ENCODE measurements at places on chromosomes 6 and 20.
A peak's percentile ranks its signal among the peaks of the same experiment; 100 is the strongest.

DNA sequence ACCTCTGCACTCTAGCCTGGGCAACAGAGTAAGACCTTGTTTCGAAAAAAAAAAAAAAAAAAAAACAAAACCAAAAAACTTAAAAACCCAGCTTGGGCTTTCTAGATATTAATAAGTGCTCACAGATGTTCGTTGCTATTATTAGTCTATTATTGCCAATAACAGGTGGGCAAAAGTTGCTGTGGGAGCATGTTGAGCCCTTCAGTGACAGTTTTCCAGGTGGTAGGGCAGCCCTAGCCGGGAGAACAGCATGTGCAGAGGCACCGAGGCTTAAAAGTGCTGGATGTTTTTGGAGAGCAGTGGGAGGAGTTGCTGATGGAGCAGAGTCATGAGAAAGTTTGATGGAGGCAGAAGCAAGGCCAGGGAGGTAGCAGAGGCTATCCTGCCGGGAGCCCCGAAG is 4.4 kb downstream of the PPP1R16B start:
- no peak for ATAC-seq

DNA sequence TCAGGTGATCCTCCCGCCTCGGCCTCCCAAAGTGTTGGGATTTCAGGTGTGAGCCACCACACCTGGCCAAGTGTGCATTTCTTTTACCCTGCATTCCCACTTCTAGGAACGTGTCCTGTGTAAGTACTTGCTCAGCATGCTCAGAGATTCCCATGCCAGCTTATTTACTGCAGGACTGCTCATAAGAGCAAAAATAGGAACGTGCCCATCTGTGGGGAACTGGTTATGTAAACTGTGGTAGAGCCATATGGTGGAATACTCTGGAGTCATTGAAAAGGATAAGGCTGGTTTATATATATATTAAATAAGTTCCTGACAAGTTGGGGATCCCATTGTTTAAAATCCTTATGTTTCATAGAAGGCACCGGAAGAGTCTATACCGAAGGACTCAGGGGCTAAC is 38.2 kb upstream of the FANCE start:
- no peak for ATAC-seq

DNA sequence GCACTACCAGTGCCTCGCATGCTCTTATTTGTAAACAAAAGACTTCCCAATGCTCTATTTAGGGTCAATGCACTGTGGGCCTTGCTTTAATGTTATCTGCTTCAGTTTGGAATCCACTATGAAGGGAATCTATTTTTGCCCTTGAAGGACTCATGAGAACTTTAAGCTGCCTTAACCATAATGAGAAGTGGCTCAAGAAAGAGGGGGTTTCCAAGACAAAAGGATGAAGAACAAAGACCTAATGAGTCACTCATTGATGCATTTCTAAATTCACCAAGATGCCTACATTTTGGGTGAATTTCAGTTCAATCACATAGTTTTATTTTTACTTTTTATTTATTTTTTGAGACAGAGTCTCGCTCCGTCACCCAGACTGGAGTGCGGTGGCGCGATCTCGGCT is 228.2 kb downstream of the LY86 start:
- ATAC-seq: no peak

DNA sequence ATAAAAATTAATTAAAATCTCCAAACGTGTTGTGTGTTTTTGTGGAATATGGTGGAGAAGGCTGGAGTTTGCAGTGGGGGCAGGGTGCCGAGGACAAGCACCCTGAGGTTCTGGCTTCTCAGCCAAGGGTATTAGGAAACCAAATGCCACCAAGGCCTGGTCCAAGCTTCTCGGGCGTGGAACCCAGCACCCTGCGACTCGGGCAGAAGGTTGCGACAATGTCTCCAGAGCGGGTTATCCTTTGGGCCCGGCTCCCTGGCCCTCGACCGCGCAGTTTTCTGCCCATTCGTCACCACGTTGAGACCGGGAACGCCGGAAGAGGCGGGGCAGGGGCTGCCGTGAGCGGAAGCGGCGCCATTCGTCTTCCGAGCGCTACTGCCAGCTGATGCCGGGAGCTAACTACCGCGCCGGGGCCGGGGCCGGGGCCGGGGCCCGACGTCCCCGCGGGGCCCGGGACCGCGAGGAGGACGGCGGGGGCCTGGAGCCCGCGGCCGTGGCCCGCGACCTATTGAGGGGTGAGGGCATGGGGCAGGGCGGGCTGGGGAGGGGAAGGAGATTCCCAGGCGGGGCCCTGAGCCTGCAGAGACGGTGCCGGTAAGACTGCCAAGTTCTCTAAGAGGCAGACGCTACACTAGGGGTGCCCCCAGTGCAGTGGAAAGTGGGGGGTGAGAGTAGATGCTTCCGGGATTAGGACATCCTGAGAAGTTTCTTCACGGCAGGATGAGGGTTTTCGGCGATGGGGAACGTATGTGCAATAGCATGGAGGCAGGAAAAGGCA is at the start of gene RRP36:
RRP36 (plus strand) TSS at position 354 of the 778 bp plus-strand sequence; CDS start at position 386, 32 bp downstream.
- ATAC-seq: peak; percentile 94

DNA sequence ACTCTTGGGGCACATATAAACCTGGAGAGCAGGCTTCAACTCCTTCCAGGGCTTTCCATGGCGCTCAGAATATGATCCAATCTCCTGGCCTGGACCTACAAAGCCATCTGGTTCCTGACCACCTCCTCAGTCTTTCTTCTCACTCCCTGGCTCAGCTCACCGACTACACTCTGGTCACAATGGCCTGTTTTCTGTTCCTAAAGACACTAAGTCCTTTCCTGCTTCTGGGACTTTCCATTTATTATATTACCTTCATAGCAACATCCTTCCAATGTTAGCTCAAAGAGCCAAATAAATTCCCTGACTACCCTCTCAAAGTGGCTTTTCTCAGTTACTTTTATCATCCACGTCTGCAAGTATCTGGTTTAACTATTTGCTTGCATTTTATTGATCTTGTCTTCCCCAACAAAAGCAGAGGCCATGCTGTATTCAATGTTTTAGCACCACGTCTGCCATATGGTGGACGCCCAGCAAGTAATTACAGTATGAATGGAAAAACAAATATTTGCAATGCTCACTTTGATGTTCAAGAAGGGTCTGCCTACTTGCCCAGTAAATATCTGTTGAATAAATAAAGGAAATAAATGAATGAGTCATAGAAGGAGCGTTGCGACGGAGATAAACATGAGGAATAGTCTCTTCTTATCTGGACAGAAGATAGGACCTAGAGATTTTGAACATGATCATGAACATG is 328.4 kb downstream of the ESR1 start:
- no peak for ATAC-seq

DNA sequence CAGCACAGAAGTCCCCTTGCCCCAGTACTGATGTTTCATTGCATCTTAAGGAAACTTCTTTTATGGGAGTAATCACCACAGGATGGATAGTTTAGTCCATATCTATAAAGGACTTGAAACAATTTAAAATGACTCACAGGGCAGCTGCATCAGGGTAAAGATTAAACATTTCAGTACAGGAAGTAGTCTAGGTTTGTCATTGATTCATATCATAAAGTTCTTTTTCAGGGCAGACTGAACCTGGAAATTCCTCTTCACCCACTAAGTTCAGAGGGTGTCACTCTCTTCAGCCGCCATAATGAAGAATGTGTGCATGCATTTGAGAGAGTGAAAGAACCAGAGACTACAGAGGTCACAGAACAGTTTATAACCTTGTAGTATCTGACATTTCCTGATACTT is 296.3 kb upstream of the JAG1 start:
- no peak for ATAC-seq

GRCh38 chr20:47701612-47702011 is 83.7 kb downstream of the SULF2 start:
- no peak for ATAC-seq

GRCh38 chr6:16388488-16388887 is 150.1 kb downstream of the GMPR start:
- no peak for ATAC-seq

DNA sequence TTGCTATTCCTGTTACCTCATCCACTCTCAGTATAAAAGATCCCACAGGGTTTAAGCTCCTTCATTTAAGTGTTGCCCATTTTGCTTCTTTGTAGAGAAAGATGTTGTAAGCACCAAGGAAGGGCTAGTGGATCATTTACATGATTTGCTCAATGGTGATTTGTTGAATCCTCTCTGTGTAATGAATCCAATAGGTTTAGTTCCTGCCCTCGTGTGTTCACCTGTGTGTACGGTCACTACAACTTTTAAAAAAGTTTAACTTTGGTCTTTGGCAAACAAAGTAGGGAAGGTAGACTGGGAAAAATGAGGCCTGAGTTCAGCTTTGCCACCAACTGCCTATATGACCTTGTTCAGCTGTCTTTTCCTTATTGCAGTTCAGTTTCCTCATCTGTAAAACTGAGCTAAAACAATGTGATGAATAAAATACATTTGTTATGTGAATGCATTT is 51.5 kb downstream of the DHX35 start:
- ATAC-seq: no peak

GRCh38 chr6:3884007-3884745 is 35.0 kb downstream of the FAM50B start:
- ATAC-seq: peak; percentile 88

All from SK-N-SH treated with all-trans-retinoic acid at 6 μM for 48 hours (cell line).